MCF 10A (cell line): ENCODE measurements at places on chromosomes 1 and 21.

- DNase-seq = no peak
These were observed 1.3 kb downstream of the COL24A1 start for GRCh38 chr1:86155051-86155806.

DNA sequence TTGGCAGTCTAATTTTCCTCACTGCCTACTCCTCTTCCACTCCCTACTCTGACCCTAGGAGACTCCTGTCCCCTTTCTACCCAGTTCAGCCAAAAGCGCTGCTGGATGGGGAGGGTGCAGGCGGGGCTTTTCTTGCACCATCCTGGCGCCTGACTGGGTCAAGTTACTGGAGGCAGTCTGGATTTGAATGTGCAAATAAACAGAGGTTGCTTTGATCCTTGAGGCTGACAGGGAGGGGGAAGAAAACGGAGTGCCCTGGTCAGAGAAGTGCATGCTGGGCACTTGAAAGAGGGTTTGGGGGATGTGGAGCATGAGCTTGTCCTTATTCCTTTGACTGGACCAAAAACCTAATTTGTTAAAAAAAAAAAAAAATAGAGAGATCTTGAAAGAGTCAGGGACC is 76.8 kb upstream of the SOX13 start:
- peak; percentile 19 for DNase-seq

- no peak for DNase-seq
These were observed 17.2 kb upstream of the SLAMF6 start for GRCh38 chr1:160539990-160540858.

- DNase-seq = no peak
These were observed 490.6 kb downstream of the KIF26B start for GRCh38 chr1:245645406-245645805.

DNA sequence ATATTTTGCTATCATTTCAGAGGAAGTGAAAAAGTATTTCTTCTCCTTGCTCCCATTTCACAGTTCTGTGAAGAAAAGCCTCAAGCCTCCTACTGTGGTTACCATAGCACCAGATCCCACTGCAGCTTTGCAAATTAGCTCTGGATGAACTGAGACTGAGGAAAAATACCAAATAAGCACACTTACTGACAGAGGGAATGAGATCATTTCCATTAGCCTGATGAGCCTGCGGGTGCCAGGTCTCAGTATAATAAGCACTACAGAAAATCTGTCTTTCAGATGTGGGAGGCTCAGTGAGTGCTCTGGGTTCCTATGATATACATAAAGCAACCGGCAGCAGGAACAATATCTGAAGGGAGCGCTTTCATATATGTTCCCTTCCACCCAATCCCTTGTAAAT is 21.4 kb downstream of the XKR8 start:
- no peak for DNase-seq

DNA sequence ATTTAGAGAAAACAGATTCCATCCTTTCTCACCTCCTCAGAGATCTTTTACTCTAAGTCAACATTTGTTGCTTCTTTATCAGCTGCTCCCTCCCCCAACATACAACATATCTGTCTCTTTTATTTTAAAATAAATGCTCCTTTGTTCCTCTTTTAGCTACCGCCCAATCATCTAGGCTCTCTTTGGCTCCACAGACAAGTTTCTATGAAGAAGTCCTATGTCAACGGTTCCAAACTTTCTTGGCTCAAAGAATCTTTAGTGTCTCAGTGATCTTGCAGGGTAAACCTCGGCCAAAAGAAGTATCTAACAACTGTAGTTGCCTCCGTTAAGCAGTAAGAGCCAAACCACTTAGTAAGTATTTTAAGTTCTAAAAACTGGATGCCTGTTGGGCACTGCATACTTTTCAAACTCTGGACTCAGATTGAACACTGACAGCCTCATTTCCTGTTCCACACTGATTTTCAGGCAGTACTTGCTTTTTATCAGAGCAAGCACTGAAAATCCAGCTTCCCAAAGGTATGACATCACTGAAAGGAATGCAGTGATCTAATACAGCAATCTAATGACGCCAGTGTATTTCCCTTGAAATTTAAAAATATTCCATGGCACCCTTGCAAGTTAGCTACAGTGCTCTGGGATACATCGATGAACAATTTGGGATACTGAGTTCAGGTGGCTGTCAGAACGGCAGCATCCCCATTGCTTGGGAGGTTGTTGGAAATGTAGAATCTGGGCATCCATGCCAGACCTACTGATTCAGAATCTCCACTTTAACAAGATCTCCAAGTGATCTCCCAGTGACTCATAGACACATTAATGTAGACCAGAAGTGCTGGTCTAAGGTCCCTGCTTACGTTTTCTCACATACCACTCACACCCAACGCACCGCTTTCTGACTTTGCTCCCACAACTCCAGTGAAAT is 26.8 kb downstream of the EGLN1 start:
- DNase-seq = peak; percentile 88

- DNase-seq = no peak
These were observed 21.0 kb downstream of the CFAP74 start for GRCh38 chr1:1982379-1983232.

GRCh38 chr1:95035536-95035935 is 37.2 kb downstream of the ALG14 start:
- peak; percentile 53 for DNase-seq

- DNase-seq = no peak
These were observed 74.8 kb upstream of the PUM1 start for GRCh38 chr1:31140299-31140698.

- DNase-seq = no peak
These were observed 5.7 kb upstream of the SLC1A7 start for GRCh38 chr1:53148123-53148522.

GRCh38 chr1:161046605-161047228 is 940 bp upstream of the USF1 start:
- no peak for DNase-seq
